ENCODE measurements at places on chromosomes 16 and 17.

GRCh38 chr17:45579529-45580495 is 89.3 kb upstream of the PLEKHM1 start:
- H3K27me3 ChIP-seq = no peaks in the 10 kb centered on the region
- H3K4me3 ChIP-seq = no peak overlapping the region
- H3K27ac ChIP-seq = no peak overlapping the region
- H3K4me1 ChIP-seq = peaks cover 84% of the 10 kb centered on the region

DNA sequence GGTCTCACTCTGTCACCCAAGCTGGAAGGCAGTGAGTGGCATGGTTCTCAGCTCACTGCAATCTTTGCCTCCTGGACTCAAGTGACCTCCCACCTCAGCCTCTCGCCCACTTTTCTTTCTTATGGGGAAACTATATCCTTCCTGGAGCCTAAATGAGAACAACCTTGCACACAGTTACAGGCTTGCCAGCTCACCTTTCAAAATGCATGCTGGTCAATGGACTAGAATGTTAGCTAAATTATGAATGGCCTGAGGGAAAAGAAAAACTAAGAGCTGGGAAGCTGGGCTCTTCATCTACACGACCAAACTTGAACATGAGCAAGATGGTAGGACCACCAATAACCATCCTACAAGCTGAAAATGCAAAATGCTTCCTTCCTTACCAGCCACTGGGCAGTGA is 10.6 kb upstream of the LHX1 start:
- H3K27ac ChIP-seq = no peak overlapping the region
- H3K4me1 ChIP-seq = peaks cover 30% of the 10 kb centered on the region
- H3K4me3 ChIP-seq = no peak overlapping the region
- no peaks in the 10 kb centered on the region for H3K36me3 ChIP-seq

DNA sequence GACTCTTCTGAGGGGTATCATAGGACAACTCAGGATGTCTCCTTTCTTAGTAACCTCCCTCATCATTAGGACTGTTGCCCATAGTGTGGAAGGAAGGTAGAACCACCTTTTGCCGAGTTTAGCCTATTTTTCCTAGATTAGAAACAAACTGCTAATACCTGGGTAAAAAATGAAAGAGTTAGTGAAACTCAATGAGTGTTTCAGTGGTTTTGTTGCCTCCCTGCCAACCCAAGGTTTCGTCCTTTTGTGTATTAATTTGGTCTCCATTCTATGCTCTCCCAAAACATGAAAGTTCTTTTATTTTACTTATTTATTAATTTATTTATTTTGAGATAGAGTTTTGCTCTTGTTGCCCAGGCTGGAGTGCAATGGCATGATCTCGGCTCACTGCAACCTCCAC is 174.9 kb upstream of the KCNJ16 start:
- no peak overlapping the region for H3K27ac ChIP-seq
- no peak for DNase-seq
- no peaks in the 10 kb centered on the region for H3K4me1 ChIP-seq
- no peak overlapping the region for H3K4me3 ChIP-seq
- H3K36me3 ChIP-seq = no peaks in the 10 kb centered on the region

DNA sequence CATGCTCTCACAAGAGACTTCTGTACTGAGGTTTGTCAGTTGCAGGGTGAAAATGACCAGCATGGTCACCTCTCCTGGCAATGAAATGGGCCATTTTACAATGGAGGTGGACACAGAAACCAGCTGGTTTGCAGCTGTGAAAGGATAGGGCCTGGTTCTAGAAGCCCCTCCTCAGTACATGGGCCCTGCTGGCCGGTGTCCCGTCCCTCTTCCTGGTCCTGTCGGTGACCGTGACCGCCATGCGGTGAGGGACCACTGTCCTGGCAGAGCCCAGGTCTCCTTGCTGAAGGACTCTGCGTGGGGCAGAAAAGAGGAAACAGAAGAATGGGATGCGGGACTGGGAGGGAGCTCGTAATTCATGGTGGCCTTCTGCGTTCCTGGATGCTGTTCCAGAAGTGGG is 76.0 kb upstream of the ZNF423 start:
- H3K4me1 ChIP-seq = no peaks in the 10 kb centered on the region
- no peak overlapping the region for H3K27ac ChIP-seq
- H3K27me3 ChIP-seq = peaks cover 1% of the 10 kb centered on the region
- H3K4me3 ChIP-seq = no peak overlapping the region
- no peaks in the 10 kb centered on the region for H3K36me3 ChIP-seq

DNA sequence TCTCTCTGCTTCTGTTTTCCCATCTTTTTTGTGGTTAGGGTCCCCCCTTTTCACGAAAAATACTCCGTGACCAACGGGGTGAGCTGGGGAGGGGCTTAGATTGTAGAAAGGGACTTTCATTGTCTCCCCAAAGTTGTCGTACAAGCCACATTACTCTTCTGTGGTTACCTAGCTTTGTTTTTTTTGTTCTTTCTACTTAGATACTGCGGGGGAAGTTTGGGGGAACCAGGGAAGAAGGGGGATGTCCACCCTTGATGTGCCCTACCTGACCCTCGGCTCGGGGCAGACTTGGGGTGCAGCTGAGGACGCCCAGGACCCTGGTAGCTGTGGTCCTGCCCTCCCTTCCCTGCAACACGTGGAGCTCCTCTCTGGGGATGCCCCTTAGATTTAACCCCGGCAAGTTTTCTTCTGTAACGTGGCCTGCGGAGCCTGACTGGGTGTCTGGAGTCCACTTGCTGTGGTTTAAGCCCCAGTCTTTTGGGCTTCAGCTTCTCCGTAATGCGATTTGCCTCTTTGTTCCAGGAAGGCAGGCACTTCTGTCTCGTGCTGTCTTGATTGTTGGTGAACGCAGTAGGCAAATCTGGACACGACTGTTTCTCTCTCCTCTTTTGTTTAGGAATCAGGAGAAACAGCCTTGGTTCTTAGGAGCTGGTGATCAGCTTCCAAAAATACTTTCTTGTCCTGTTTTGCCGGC is 892 bp downstream of the ABCC1 start:
- peaks cover 8% of the 10 kb centered on the region for H3K36me3 ChIP-seq
- DNase-seq = peak; percentile 33
- H3K27ac ChIP-seq = peak overlapping the region; percentile 91
- H3K4me1 ChIP-seq = peaks cover 43% of the 10 kb centered on the region
- H3K27me3 ChIP-seq = no peaks in the 10 kb centered on the region

- H3K27ac ChIP-seq = peak overlapping the region; percentile 76
- peaks cover 12% of the 10 kb centered on the region for H3K36me3 ChIP-seq
- no peaks in the 10 kb centered on the region for H3K27me3 ChIP-seq
- peaks cover 56% of the 10 kb centered on the region for H3K4me1 ChIP-seq
- H3K4me3 ChIP-seq = peak overlapping the region; percentile 61
These were observed 3.8 kb downstream of the LGALS9 start for GRCh38 chr17:27634776-27635175.

DNA sequence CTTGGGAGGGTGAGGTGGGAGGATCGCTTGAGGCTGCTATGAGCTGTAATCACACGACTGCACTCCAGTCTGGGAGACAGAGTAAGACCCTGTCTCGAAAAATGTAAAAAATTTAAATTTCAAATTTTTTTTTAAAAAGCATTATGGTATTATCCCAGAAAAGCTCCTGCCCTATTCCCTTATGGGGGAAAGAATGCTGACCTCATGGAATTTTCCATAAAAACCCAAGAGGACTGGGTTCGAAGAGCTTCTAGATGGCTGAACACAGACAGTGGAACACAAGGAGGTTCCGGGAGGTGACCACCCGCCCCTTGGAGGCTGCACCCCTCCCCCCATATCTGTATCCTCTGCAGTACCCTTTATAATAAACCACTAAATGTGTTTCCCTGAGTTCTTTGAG is 4.0 kb downstream of the EIF4A3 start:
- no peak for DNase-seq
- peaks cover 35% of the 10 kb centered on the region for H3K4me1 ChIP-seq
- H3K4me3 ChIP-seq = no peak overlapping the region
- H3K27ac ChIP-seq = no peak overlapping the region
- H3K36me3 ChIP-seq = peaks cover 75% of the 10 kb centered on the region

GRCh38 chr17:75695830-75696271 is 25.4 kb upstream of the ITGB4 start:
- no peak overlapping the region for H3K27ac ChIP-seq
- H3K36me3 ChIP-seq = peaks cover 80% of the 10 kb centered on the region

DNA sequence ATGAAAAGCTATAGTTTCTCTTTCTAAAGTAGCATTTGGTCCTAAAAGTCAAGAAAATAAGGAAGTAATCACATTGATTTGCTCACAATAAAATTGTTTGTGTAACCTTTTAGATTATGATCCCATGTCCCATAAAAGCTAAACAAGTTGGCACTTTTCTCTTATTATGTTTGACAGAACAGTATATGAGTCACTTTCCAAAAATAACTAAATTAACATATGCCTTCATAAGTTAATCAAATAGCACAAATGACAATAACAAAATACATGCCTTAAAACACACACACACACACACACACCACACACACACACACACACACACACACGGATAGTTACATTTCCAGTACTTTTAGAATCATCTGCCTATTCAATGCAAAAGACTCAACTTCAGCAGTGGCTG is 2.8 kb downstream of the MED13 start:
- H3K36me3 ChIP-seq = peaks cover 58% of the 10 kb centered on the region
- H3K27ac ChIP-seq = no peak overlapping the region
- H3K27me3 ChIP-seq = no peaks in the 10 kb centered on the region
- H3K4me3 ChIP-seq = peak overlapping the region; percentile 96

Measured in activated B cell treated with CpG ODN at 0.5 μM for 24 hours (primary cell).